NB4 (cell line): ENCODE measurements at places on chromosomes 1 and 21.

DNA sequence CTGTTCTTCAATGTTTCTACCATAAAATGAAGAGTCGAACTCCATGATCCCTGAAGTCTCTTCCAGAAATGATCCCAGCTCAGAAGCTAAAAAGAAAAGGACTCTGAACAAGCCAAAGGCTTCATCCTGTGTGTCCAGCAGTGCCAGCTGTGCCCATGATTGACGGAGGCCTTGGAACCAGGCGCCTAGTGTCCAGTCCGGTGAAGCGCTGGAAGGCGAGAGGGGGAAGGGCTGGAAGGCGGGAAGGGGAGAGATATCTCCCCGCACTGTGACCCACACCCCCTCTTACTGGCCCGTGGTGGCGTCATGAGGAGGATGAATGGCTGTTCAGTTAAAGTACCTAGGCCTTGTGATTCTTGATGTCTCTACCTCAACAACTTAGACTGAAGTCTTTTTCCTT lies 10.4 kb upstream of the PLEKHA6 start:
- no peak for DNase-seq

DNA sequence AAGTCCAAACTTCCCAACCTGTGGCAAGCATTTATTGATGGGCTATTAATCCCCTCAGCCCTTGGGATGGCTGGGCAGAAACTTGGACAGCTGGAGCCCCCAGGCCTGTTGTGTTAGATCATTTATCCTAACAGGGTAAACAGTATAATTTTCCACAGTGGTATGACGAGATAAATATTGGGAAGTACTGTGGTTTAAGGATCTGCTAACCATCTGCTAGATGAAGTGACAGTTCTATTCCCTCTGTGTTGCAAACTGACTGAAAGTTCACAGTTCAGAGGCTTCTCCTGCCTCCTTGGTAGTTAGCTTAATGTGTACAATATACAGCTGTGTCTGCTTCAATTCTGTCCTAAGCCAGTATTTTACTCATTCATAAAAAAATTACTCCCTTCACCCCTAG lies 127.5 kb upstream of the CHODL start:
- DNase-seq = no peak

DNA sequence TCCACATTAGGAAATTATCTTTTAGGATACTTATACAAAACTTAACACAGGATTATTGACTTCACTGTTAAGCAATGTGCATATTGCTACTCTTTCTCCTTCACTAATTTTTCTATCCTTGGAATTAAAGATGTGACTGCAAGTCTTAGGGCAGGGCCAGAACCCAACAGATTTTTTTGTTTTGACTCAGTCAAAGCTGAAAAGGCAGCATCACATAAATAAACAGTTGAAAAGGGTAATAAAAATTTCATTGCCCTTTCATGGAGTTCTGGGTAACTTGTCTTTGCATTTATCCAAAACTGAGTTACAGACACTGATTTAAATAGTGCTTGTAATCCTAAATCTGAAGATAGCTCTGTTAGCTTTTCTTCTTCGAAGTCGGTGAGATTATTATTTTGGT lies 1.9 kb upstream of the TMEM35B start:
- no peak for DNase-seq

DNA sequence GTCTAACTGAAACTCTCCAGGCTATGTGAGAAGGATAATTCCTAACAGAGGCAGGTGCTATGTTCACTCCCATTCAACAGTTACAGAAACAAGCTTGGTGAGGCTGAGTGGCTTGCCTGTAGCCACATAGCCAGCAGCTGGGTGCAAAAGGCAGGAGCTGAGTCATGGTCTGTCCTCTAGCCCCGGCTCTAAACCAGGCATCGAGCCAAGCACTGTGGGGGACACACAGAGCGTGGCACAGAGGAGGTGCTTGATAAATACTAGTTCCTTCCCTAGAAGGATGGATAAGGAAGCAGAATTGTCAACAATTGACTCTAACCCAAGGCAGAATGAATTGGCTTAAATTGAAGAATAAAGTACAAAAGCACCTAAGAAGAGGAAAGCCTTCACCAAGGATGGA lies 10.4 kb upstream of the KCNA2 start:
- DNase-seq = peak; percentile 50

DNA sequence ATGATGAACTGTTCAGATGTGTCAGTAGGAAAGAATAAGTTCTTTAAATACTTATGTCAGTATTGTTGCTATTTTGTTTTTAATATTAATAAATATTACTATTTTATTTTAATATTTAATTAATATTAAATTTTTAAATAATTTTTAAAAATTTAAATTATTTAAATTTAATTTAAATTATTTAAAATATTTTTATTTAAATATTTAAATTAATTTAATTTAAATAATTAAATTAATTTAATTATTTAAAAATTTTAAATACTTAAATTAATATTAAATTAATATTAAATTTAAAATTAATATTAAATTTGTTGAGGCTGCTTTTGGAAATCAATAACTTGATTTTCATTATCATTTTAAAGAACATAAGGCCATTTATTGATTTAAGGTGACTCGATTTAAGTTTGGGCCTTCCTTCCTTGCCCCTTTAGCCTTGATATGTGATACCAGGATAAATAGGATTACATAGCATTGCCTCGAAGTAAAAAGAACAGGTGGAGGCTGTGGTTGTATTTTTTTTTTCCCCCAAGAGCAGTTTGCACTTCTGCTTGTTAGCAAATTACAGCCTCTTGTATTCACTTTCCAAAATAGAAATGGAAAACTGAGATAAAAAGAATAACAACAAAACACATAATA lies 915.2 kb downstream of the TTLL7 start:
- no peak for DNase-seq

GRCh38 chr1:226558036-226558650 lies 9.6 kb downstream of the STUM start:
- no peak for DNase-seq

DNA sequence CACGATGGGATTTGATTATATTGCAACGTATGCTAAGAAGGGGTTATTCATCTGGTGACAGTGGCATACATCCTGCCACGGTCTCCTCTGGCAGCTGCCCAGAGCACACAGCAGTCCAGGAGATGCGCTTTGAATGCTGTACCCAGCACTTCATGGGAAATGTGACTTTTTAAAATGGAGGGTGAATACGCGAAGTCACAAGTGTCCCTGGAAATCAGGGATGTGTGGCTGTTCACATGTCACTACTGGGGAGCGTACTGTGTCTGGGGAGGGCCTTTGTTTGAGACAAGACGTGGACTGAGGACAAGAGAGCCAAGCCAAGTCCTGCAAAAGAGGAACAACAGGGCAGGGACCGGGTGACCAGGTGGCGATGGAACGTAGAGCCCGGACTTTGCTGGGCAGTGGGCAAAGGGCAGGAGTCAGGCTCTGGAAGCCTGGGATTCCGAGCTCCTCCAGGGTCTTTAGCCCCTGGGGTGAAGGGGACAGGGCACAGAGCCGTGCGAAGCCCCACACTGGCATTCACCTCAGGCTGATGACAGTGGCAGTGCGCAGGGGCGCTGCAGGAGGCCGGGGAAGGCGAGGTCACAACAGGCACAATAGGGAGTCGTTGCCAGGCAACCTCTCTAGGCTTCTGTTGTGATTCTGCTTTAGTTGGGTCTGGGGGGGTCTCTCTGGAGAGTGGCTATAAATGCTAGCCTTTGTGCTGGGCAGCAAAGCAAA lies 11.4 kb upstream of the ZBTB21 start:
- no peak for DNase-seq

DNA sequence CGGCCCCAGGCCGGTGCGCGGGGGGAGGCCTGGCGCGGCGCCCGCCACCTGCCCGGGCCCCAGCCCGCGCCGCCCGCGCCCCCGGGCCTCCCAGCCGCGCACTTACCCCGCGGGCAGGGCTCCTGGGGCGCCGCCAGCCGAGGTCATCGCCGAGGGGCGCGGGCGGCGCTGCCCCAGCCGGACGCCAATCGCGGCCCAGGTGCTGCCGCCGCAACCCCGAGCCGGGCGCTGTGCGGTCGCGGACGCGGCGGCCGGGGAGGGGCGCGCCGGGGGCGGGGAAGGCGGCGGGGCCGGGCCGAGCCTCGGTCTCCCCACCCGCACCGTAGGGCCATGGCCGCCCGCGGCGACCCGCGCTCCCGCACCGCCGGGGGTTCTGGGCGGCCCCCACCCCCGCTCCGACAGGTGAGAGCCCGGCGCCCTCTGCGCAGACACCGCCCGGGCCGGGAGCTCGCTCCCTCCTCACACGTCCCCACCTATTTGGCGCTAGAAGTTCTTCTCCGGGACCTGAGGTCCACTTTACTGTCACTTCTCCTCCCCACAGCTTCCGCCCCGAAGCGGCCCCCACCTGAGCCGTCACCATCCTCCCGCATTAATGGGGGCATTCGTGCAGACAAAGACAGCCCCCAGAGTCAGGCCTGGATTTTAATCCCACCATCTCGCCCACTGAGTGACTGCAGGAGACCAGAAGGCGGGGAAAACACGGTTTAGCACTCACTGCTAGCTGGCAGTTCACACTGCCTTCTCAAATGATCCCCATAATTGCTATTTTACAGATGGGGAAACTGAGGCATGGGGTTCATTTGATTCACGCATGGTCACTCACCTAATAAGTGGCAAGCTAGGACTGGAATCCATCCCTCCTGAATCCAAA lies at the start of gene TTC39A:
Gene TTC39A (minus strand): TSS at position 232 of the 871 bp plus-strand sequence. CDS start 85 bp downstream, at position 147.
- no peak for DNase-seq

- DNase-seq = no peak
Observed at GRCh38 chr1:89873770-89874169, 52.9 kb downstream of the LRRC8D start.

DNA sequence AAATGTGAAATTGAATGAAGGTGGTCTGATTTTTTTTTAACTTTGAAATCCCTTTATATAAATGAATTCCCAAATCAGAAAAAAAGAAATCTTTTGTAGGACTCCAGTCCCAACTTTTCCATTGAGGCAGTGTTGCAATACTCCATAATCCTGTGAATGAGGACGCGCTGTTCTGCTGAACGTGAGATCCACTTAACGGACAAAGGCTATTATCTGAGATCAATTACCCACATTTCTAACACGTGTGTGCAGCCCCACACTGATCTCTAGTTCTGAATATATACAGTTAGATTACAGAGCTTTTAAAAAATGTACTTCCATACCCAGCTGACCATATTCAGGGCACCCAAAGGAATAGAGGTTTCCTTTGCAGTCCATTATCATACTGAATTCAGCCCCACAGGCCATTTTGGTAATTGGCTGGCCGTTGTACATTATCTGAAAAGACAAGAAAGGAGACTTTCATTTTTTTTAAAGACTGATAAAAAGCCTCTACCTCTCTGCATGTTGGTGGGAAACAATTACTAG lies 19.0 kb downstream of the RCC2 start:
- no peak for DNase-seq

GRCh38 chr1:150516050-150516591 lies 569 bp downstream of the FALEC start:
- peak; percentile 61 for DNase-seq

- no peak for DNase-seq
Observed at GRCh38 chr1:1683104-1683905, 9.3 kb downstream of the SLC35E2B start.

DNA sequence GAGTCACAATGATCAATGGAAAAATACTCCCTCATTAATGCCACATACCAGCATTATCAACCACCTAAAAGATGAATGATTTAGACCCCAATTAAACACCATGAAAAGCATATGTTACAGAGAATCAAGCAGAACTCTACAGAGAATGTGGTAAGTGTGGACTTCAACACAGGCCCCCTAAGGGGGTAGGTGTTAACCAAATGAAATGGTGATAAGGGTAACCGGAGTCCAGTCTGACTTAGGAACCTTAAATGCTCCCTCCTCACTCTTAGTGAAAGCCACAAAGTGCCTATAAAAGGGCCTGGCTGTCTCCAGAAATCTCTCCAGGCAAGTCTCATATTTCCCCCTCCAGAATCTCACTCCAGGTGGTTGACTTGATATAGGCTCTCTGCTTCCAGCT lies 149.2 kb upstream of the FOXD3 start:
- DNase-seq = no peak

GRCh38 chr21:43866659-43867331 lies 1.8 kb downstream of the AGPAT3 start:
- no peak for DNase-seq

DNA sequence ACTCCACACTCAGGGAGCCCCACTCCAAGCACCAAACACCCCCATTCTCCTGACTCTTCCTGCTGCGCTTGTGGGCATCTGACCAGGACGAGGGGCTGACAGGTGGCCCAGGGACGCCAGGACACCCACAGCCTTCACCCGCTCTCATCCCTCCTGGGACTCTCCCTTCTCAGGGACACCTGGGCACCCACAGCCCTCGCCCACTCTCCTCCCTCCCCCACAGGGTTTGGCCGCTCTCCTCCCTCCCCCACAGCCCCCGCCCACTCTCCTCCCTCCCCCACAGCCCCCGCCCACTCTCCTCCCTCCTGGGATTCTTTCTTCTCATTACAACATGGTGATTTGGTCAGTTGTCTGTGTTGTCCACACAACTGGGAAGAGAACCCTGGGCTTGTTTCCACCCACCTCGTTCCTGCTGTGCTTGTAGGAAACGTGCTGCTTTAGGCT lies 43.4 kb downstream of the PRDM15 start:
- DNase-seq = no peak

- DNase-seq = no peak
Observed at GRCh38 chr1:240114222-240114621, 22.5 kb downstream of the FMN2 start.

DNA sequence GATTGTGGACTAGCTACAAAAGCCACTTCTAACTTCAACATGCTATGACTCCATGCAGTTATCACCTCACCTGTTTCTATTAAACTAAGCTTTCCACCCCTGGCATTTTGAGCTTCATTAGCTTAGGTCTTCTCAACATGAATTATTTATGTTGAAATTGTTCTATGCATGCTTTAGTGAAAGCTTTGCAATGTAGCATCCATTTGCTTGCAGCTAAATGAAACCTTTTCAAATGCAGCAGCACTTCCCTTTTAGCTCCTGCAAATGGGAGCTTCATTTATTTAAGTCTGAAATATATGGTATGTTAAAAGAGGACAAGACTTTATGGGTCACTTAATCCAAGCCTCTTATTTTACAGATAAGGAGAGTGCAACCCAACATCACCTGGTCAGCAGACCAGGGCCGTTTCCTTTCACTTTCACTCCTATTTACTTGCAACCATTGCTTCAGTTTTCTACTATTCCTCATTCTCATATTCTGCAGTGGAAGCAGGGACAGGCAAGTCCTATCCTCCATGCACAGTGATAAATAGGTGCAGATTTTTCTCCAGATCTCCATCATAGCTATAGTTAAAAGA lies 56.4 kb upstream of the SAMSN1 start:
- DNase-seq = peak; percentile 16

DNA sequence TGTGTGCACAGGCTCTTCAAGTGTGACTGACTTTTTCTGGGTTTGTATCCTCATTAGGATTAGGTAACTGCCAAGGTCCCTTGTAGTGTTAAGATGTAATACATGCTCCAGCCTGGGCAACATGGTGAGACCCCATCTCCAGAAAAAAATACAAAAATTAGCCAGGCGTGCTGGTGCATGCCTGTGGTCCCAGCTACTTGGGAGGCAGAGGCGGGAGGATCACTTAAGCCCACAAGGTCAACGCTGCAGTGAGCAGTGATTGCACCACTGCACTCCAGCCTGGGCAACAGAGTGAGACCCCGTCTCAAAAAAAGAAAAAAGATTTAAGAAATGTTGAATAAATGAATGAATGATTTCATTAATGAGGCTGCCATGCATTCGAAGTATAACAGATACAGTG lies 15.1 kb downstream of the ZBTB17 start:
- no peak for DNase-seq
